RPMI8226 (cell line): ENCODE measurements at places on chromosomes 1 and 21.

DNA sequence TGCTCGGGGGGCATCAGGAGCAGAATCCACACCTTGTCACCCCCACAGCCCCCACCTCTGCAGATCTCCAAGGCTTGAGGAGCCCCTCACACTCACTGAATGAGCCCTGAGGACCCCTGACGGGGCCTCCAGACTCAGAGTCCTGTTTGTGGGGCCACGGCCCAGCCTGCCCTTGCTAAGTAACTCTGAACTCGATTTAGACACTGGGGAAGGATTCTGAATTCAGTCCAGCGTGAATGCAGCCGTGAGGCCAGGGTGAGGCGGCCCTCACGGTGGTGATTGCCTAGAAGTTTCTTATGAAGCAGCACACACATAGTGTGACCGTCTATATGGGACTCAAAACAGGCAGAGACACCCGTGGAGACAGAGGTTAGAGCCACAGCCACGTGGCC lies 58.9 kb upstream of the ADARB1 start:
- DNase-seq = no peak

DNA sequence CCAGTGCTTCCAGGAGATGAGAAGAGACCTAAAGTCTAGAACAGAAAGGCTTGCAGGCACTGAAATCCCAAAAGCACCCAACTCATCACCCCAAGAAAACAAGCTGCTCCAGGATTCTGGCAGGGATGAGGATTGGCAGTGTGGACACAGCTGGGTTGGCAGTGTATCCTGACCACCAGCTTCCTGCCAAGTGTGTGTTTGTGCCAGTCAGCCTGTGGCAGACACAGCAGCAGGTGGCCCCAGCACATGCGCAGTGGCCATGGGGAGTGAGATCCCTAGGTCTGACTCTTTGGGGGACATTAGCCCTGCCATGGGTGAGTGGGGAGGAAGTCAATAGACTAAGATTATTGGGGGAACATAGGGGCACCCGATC lies 8.7 kb upstream of the SNAPIN start:
- DNase-seq = peak; percentile 86

DNA sequence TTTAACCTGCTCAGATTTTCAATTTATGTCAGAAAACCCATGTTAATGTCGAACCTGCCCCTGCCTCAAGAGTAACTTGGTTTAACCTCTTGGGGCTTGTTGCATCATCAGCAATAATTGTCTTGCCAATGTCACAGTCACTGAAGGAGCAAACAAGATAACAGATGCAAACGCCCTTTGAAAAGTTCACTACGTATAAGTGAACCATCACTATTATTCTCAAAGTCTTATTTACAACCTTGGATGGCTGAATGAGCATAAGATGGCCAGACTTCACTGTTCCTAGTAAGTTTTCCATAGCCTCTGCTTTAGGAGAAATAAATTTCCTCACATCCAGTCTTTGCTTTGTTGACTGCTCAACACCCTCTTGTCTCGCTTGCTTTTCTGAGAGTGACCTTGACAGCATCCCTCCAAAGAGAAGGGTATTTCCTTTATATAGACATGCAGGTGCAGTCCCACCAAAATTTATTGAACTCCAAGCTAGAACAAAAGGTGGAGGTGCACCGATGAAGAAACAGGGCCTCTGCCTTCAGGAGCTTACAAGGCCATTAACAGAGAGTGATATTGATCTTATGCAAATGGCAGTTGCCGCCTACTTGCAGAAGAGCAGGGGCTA lies 749 bp upstream of the LRIG2 start:
- DNase-seq = no peak

GRCh38 chr1:202593845-202594244 lies 116.4 kb downstream of the SYT2 start:
- DNase-seq = no peak

GRCh38 chr21:37762606-37763005 lies 153.7 kb downstream of the KCNJ6 start:
- no peak for DNase-seq

DNA sequence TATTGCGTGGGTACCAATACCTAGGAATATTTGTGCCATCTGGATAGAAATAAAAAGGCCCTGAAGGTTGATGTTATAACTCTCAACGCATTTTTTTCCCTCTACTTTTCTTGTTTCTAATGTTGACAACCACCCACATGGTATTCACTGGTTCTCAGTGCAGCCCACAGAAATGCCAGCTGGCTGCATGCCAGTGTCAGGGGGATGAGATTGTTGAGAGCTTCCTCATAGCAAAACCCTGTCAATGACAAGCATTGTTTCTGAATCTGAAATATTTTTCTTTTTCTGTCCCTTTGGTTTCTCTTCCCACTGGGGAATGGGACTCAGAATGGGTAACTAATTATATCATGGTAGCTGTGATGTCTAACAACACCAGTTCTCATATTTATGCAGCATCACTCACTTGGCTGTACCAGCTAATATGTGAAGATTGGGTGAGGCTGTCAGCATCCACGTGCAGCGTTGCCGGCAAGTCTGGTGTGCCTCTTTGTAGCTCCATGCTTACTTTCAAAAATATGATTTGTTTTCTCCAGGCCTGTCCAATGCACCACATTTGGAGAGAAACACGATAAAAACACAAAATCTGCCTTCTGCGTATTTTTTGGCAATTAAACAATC lies 284.6 kb downstream of the PTBP2 start:
- no peak for DNase-seq

- DNase-seq = no peak
Observed at GRCh38 chr1:178048426-178048825, 45.5 kb upstream of the RASAL2 start.

- DNase-seq = no peak
Observed at GRCh38 chr1:9726905-9727595, 75.5 kb downstream of the PIK3CD start.
